ENCODE measurements at places on chromosomes 7 and 10. TPM values are rescaled to one million over a fixed set of nuclear protein-coding genes. Genes with fewer than 3 reads are reported as not detected.

DNA sequence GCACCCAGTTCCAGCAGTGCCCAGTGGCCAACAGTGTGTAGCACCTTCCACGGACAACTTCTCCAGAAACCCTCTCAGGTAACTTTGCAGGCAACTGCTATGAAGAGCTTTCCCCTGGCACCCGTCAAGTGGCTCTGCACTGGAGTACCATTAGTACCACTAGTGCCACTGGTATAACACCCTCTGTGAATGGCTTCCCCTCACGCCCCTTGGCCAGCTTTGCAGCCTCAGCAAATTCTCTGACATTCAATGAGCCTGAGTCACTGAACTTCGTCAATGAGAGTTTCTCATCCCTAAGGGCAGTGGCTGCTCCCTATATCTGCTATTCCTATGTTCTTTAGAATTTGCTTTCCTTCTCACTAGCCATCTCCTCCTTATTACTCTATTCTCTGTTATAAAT, 7.6 kb upstream of the HERPUD2 start:
- H3K4me3 ChIP-seq: no peak overlapping the region
- H3K27ac ChIP-seq: no peak overlapping the region
- no peaks in the 10 kb centered on the region for H3K4me1 ChIP-seq
- H3K27me3 ChIP-seq: no peaks in the 10 kb centered on the region
- no peak for DNase-seq
- H3K36me3 ChIP-seq: no peaks in the 10 kb centered on the region

- no peaks in the 10 kb centered on the region for H3K27me3 ChIP-seq
- no peak overlapping the region for H3K4me3 ChIP-seq
- no peaks in the 10 kb centered on the region for H3K36me3 ChIP-seq
- H3K27ac ChIP-seq: no peak overlapping the region
Observed at GRCh38 chr7:80372415-80372814, 139.4 kb downstream of the GNAT3 start.

GRCh38 chr10:43943119-43943817, 294.6 kb upstream of the ZNF32 start:
- no peak overlapping the region for H3K4me3 ChIP-seq
- peaks cover 16% of the 10 kb centered on the region for H3K4me1 ChIP-seq
- H3K27me3 ChIP-seq: peaks cover 7% of the 10 kb centered on the region
- no peak overlapping the region for H3K27ac ChIP-seq
- H3K36me3 ChIP-seq: no peaks in the 10 kb centered on the region
- no peak for DNase-seq

The CHN2 gene
- total RNA-seq: 0.70 TPM

GRCh38 chr7:93279541-93279940, 47.4 kb downstream of the VPS50 start:
- no peak overlapping the region for H3K27ac ChIP-seq
- H3K27me3 ChIP-seq: no peaks in the 10 kb centered on the region
- DNase-seq: no peak

DNA sequence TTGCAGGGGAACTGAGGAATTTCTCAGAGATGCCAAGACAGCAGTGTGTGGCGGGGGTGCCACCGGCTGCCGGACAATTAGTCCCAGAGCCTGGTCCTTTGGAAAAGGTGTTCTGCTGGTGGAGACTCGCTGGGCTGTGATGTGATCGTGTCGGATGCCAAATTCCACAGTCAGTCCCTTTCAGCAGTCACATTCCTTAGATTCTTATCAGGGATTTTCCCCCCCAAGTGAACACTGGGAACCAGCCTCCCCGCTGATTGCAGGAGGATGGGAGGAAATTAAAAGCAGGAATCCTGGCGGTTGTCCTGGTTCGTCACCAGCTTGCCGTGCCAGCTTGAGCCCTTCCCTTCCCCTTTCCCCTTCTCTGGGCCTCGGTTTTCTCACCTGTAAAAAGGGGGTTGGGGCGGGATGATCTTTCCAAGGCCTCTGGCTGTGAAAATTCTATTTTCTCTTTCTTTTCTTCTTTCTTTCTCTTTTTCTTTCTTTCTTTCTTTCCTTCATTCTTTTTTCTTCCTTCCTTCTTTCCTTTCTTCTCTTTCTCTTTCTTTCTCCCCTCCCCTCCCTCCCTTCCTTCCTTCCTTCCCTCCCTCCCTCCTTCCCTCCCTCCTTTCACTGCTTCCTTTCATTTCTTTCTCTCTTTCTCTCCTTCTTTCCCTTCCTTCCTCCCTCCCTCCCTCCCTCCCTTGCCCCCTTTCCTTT, 39.6 kb downstream of the COL26A1 start:
- H3K36me3 ChIP-seq: no peaks in the 10 kb centered on the region
- no peak for DNase-seq
- no peak overlapping the region for H3K27ac ChIP-seq
- H3K4me1 ChIP-seq: no peaks in the 10 kb centered on the region

DNA sequence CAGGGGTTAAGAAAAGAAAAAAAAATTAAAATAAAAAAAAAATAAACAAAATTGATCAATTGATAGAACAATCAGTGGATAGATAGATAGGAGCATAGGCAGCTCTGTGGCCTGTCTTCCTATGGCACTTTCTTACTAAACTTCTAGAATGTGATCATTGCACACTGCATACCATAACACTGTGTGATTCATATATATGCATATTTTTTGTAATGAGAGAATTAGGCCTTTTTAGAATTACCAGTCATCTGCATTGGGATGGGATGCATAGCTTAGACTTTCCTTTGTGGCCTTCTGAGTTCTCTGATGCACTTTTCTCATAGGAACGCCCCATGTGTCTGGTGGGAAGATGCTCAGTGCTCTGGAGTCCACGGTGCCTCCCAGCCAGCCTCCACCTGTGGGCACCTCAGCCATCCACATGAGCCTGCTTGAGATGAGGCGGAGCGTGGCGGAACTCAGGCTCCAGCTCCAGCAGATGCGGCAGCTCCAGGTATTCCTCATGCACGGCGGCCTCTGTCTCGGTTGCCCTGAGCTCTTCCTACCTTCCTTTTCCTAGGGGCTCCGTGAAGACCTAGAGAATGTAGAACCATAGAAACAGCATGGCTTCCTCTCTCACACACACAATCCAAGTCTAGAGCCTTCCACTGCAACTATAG, 222.5 kb downstream of the ARHGAP21 start:
- no peak overlapping the region for H3K27ac ChIP-seq
- DNase-seq: no peak
- no peaks in the 10 kb centered on the region for H3K36me3 ChIP-seq
- H3K4me3 ChIP-seq: no peak overlapping the region

- peaks cover 19% of the 10 kb centered on the region for H3K4me1 ChIP-seq
- no peak overlapping the region for H3K4me3 ChIP-seq
- H3K36me3 ChIP-seq: no peaks in the 10 kb centered on the region
- no peak overlapping the region for H3K27ac ChIP-seq
- H3K27me3 ChIP-seq: no peaks in the 10 kb centered on the region
Observed at GRCh38 chr7:137975221-137975620, 26.7 kb downstream of the CREB3L2 start.

GRCh38 chr10:92714152-92714845, 24.5 kb downstream of the HHEX start:
- no peak overlapping the region for H3K4me3 ChIP-seq
- no peaks in the 10 kb centered on the region for H3K36me3 ChIP-seq
- DNase-seq: no peak

GRCh38 chr7:7857143-7857583, 111.4 kb upstream of the GLCCI1 start:
- no peak for DNase-seq
- H3K27me3 ChIP-seq: no peaks in the 10 kb centered on the region
- H3K4me3 ChIP-seq: no peak overlapping the region
- H3K27ac ChIP-seq: no peak overlapping the region

- H3K4me3 ChIP-seq: no peak overlapping the region
- peaks cover 24% of the 10 kb centered on the region for H3K4me1 ChIP-seq
- no peak overlapping the region for H3K27ac ChIP-seq
- DNase-seq: no peak
- H3K36me3 ChIP-seq: no peaks in the 10 kb centered on the region
- no peaks in the 10 kb centered on the region for H3K27me3 ChIP-seq
Observed at GRCh38 chr10:103663802-103664201, 170.3 kb downstream of the NEURL1 start.

DNA sequence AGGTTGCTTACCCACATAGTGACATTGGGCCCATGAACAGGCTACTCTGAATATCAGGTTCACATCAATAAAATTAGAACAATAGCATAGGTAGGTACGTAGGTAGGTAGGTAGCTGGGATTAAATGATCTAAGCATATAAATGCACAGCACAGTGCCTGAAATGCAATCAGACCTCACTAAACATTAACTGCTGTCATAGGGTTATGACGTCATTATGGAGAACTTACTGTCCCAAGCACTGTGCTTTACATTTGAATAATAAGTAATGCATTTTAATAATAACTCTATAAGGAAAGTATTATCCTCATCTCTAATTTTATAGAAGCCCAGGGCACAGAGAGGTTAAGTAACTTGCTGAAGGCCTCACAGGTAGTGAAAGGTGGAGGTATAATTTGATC, 112.5 kb downstream of the RPS24 start:
- no peaks in the 10 kb centered on the region for H3K36me3 ChIP-seq
- no peak overlapping the region for H3K4me3 ChIP-seq
- no peaks in the 10 kb centered on the region for H3K4me1 ChIP-seq
- H3K27ac ChIP-seq: no peak overlapping the region

GRCh38 chr10:129971381-129972144, 7.5 kb upstream of the EBF3 start:
- peaks cover 38% of the 10 kb centered on the region for H3K27me3 ChIP-seq
- no peaks in the 10 kb centered on the region for H3K36me3 ChIP-seq
- peak overlapping the region; percentile 5 for H3K4me3 ChIP-seq
- no peak overlapping the region for H3K27ac ChIP-seq
- H3K4me1 ChIP-seq: peaks cover 9% of the 10 kb centered on the region

GRCh38 chr10:5423771-5424170, 11.4 kb downstream of the NET1 start:
- DNase-seq: no peak
- H3K4me3 ChIP-seq: no peak overlapping the region
- H3K27ac ChIP-seq: no peak overlapping the region
- H3K4me1 ChIP-seq: peaks cover 7% of the 10 kb centered on the region
- H3K27me3 ChIP-seq: no peaks in the 10 kb centered on the region
- peaks cover 13% of the 10 kb centered on the region for H3K36me3 ChIP-seq

DNA sequence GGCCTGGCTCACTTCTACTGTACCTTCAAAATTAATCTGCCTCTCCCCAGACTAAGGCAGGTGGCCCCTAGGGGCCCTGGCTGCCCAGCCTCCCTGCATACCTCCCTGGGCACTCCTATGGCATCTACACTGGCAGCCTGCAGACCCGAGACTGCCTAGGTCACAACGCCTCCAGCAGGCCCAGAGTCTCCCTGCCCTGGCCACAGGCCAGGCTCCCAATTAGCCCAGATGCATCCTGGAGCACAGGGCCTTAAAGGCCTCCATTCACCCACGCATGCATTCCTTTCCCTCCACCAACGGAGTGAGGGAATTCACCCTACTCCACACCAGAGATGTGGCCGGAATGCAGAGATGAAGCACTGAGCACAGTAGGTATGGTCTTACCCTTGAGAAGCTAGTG, 1.9 kb downstream of the CHAT start:
- no peaks in the 10 kb centered on the region for H3K4me1 ChIP-seq
- H3K4me3 ChIP-seq: no peak overlapping the region
- H3K36me3 ChIP-seq: peaks cover 7% of the 10 kb centered on the region
- no peak overlapping the region for H3K27ac ChIP-seq

DNA sequence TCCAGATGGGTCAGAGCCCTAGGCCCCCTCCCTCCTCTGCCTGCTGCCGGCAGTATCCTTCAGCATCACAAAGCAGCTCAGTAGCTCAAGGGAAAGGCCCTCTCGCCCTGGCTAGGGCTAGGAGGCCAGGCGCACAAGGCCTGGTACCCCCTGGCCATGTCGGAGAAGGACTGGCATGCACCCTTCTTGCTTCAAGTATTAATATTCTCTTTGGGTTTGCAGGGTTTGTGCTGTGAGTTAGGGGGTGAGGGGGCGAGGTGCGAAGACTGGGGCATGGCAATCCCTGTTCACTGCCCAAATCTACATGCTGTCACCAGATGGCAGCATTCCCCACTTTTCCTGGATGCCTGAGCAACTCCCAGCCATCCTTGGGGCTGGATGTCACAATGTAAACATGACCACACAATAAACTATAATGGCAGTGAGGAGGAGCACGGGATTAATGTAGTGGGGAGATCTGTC, 105.2 kb downstream of the NEURL1 start:
- no peak overlapping the region for H3K4me3 ChIP-seq
- no peaks in the 10 kb centered on the region for H3K27me3 ChIP-seq
- H3K36me3 ChIP-seq: no peaks in the 10 kb centered on the region

GRCh38 chr10:97503406-97503805, 4.7 kb downstream of the UBTD1 start:
- H3K27me3 ChIP-seq: peaks cover 33% of the 10 kb centered on the region
- no peaks in the 10 kb centered on the region for H3K36me3 ChIP-seq
- H3K27ac ChIP-seq: no peak overlapping the region
- H3K4me3 ChIP-seq: no peak overlapping the region
- peaks cover 14% of the 10 kb centered on the region for H3K4me1 ChIP-seq

GRCh38 chr10:103793429-103793828, 61.9 kb downstream of the SH3PXD2A start:
- no peak for DNase-seq
- no peak overlapping the region for H3K27ac ChIP-seq
- H3K4me3 ChIP-seq: no peak overlapping the region
- H3K4me1 ChIP-seq: no peaks in the 10 kb centered on the region

The LLCFC1 gene
- total RNA-seq: not detected

The PAXIP1 gene
- total RNA-seq: 33.4 TPM

DNA sequence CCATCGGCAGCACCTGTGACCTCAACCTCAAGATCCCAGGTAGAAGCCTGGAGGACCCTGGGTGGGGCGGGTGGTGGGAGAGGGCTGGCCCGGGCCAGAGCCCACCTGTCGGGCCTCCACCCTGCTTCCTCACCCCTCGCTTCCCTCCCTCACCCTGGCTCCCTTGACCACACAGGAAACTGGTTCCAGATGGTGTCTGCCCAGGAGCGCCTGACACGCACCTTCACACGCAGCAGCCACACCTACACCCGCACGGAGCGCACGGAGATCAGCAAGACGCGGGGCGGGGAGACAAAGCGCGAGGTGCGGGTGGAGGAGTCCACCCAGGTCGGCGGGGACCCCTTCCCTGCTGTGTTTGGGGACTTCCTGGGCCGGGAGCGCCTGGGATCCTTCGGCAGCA, 8.9 kb upstream of the ATP6V1F start:
- no peak overlapping the region for H3K27ac ChIP-seq
- H3K4me1 ChIP-seq: no peaks in the 10 kb centered on the region
- no peak for DNase-seq

- no peak overlapping the region for H3K4me3 ChIP-seq
- H3K36me3 ChIP-seq: peaks cover 14% of the 10 kb centered on the region
- H3K27ac ChIP-seq: no peak overlapping the region
- DNase-seq: no peak
- H3K4me1 ChIP-seq: no peaks in the 10 kb centered on the region
Observed at GRCh38 chr10:102016416-102016815, 39.6 kb downstream of the ARMH3 start.

The FKBP6 gene
- total RNA-seq: not detected

- H3K36me3 ChIP-seq: no peaks in the 10 kb centered on the region
- no peaks in the 10 kb centered on the region for H3K27me3 ChIP-seq
- H3K4me3 ChIP-seq: no peak overlapping the region
- no peak for DNase-seq
Observed at GRCh38 chr7:28161331-28161730, 19.3 kb downstream of the JAZF1 start.

- H3K36me3 ChIP-seq: no peaks in the 10 kb centered on the region
- no peak overlapping the region for H3K27ac ChIP-seq
- no peak for DNase-seq
- H3K27me3 ChIP-seq: peaks cover 8% of the 10 kb centered on the region
Observed at GRCh38 chr10:113528876-113529275, 24.0 kb upstream of the HABP2 start.

The OR2A12 gene
- total RNA-seq: not detected

The VPS26A gene
- 54.8 TPM for total RNA-seq

- no peak overlapping the region for H3K4me3 ChIP-seq
- H3K27me3 ChIP-seq: peaks cover 20% of the 10 kb centered on the region
- DNase-seq: no peak
- H3K36me3 ChIP-seq: peaks cover 4% of the 10 kb centered on the region
- peaks cover 7% of the 10 kb centered on the region for H3K4me1 ChIP-seq
Observed at GRCh38 chr7:90239625-90240228, 5.2 kb upstream of the CFAP69 start.

The PIP gene
- not detected for total RNA-seq

The ZNF503 gene
- total RNA-seq: 0.21 TPM
